ENCODE measurements at places on chromosomes 7 and 10.

- DNase-seq, result peak; percentile 100
Measured at GRCh38 chr10:110918643-110919348, at the start of gene BBIP1. TSS of gene BBIP1 (minus strand) at chr10:110919180. CDS start at chr10:110918157, 1,023 bp downstream.

DNA sequence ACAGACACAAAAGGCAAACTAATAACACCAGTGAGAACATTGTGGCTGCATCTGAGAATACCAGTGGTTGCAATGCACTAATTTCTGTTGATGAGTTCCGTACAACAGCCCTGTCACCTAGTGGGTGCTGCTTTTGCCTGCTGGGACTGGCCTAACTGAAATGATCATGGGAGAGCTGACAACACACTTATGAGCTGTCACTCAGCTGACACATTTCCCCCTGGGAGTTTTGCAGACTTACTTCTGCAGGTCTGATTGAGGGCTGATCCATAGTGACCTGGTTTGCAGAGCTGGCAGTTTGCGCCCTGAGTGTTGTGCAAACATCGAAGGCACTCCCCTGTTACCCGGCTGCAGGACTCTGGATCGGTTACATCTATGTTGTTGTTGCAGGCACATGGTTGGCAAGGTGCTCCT, 60.6 kb upstream of the LAMB1 start:
- DNase-seq, result no peak

GRCh38 chr7:50358041-50358705, 53.7 kb downstream of the IKZF1 start:
- no peak for DNase-seq

GRCh38 chr7:30421647-30422196, 56.9 kb downstream of the NOD1 start:
- DNase-seq, result no peak

DNA sequence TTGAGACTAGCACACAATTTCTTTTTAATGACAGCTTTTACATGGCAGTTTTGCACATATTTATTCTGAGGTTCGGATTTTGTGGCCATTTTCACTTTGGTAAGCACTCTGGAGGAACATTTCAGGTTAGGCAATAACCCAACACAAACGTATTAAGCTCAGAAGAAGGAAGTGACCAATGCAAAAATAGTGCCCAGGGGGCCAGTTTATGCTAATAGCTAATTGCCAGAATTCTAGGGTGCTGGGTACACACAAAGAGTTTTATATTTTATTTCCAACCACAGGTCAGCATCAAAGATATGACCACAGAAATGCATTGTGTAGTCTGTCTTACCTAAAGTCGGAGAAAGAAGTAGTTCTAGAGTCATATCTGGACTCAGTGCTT, 8.4 kb upstream of the AGR2 start:
- no peak for DNase-seq

DNA sequence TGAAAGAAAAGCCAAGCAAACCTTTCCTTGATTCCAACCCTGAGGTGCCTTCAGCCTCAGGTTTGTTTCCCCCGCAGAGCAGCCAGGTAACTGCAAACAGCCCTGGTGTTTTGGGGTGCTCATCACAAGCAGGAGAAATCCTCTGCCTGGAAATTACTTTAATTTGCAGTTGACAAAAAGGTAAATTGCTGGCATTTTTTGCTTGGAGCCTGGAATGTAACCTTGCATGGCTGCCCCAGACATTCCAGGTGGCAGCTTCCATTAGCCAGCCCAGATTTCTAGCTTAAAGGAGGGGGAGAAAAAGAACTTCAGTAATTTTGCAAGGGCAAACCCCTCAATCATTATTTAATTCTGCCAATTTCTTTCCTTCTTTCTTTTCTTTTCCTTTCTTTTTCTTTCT, 194.4 kb downstream of the MYOF start:
- no peak for DNase-seq

GRCh38 chr7:116284390-116284789, 74.1 kb downstream of the TES start:
- no peak for DNase-seq

All from RCC 7860 (cell line).